ENCODE measurements at places on chromosomes 6 and 20.

- no peak for DNase-seq
These were observed 81.6 kb downstream of the FOXA2 start for GRCh38 chr20:22502731-22503191.

DNA sequence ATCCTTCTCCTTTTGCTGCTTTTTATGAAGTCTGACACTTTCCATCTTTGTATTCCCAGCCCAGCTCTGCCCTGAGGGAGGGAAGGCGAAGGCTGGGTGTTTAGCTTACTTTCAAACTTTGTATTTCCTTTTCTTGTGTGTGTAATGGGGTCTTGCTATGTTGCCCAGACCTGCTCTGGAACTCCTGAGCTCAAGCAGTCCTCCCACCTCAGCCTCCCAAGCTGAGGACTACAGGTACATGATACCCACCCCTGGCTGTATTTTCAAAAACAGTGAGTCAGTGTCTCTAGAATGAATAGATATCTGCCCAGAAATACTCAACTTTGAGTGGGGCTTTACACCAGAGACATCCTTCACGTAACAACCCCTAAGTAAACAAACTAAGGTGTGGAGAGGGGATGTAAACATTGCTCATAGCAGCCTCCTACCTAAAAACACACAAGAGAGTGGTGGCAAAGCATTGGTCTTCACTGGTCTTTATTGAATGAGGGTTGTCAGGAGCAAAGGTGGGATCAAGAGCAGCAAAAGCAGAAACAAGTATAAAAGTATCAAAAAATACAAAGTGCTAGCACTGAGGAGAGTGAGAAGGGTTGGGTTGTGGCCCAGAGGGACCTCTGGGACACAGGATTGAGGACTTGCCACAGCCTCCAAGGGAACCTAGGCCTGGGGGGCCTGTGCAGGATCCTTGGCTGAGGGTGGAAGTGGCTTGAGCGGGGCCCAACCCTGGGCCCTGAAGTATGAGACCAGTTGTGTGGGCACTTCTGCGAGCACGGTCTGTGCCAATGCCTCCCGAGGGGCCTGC is 10.2 kb downstream of the SPAG4 start:
- DNase-seq = no peak

- no peak for DNase-seq
These were observed 397.0 kb downstream of the NKAIN2 start for GRCh38 chr6:124200661-124201060.

GRCh38 chr6:139156551-139156950 is 21.7 kb downstream of the HECA start:
- DNase-seq = no peak

GRCh38 chr6:169587975-169588374 is 113.9 kb downstream of the WDR27 start:
- DNase-seq = no peak

DNA sequence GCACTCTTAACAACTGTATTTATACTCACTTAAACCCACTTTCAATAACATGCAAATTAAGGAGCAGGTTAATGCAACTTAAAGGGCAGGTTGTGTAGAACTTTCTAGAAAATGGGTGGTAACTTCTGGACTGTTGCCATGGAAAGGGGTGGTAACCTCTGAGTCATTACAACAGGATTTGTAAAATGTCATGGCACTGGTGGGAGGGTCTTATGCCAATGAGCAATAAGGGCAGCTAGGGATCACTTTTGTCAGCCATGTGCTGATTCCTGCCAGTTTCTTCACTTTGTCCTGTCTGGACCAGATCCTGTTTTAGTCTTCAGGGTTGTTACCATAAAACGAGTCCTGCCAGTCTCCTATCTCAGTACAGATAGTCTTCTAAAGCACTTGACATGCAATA is 560.5 kb upstream of the PTCHD4 start:
- DNase-seq = no peak

- DNase-seq = no peak
These were observed 487.6 kb downstream of the TFAP2A start for GRCh38 chr6:9927275-9927674.

GRCh38 chr6:74507649-74508048 is 698.2 kb downstream of the COL12A1 start:
- no peak for DNase-seq

DNA sequence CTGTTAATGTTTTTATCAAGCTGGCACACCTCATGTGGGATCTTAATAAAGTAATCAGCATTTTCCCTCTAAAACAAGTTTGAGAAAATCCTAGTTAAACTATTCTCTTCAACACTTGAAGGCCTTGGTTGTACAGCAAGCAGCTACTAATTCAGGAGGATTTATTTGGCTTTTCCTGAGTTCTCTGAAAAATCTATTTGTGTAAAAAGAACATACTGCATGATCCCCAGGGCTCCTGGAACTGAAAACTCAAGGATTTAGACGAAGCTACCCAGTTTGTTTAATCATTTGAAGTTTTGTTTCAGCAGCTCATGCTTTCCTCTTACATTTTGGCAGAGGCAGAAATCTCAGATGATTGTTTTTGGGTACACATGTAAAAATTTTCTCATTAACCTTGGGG is 309.6 kb upstream of the FLRT3 start:
- no peak for DNase-seq

DNA sequence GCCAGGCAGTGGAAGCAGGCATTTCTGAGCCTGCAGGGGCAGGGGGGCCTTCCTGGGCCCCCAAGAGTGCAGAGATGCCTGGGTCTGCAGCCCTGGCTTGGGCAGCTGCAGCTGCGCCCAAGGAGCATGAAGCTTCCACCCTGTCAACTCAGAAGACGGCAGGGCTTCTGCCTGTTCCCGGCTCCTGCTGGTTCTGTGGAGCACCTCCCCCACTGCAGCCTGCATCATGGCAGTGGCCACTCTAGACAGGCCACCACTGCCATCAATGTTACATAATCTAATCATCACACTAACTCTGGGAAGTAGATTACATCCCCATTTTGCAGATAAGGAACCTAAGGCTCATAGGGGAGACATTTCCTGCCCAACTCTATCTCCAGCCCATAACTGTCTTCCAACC is 21.1 kb upstream of the TOP1 start:
- no peak for DNase-seq

- DNase-seq = no peak
These were observed 29.0 kb downstream of the HDGFL1 start for GRCh38 chr6:22598339-22598738.

DNA sequence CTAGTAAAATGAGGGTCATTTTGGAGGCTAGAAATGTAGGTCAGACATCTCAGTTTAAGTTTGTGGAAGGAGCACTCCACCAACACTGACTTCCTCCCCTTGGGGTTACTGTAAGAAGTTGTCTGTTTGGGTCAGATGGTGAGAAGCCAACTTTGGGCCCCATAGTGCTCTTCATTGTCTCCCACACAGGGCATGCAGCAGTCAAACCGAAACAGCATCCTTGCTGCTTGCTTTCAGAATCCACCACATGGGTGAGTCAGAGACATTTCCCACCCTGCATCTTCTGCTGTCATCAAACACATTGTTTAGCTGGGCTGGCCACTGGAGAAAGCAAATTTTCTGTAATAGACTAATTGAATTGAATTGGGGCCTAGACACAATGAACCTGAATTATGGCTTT is 16.8 kb downstream of the IL17F start:
- DNase-seq = no peak

DNA sequence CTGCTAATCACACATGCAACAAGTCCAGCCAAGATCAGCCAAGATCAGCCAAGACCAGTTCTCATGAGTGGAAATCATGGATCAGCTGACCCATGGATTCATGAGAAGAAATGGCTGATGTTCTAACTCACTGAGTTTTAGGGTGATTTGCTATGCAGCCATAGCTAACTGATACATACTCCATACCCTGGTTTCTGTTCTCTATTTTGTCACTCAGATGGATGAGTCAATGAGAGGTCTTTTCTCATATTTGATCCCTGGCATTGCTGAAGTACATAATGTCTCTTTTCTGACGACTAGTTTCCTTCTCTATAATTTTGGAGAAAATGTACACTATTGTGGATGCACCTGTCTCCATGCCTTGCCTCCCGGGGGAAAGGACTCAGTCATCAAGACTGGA is 118.4 kb upstream of the LY86 start:
- no peak for DNase-seq

DNA sequence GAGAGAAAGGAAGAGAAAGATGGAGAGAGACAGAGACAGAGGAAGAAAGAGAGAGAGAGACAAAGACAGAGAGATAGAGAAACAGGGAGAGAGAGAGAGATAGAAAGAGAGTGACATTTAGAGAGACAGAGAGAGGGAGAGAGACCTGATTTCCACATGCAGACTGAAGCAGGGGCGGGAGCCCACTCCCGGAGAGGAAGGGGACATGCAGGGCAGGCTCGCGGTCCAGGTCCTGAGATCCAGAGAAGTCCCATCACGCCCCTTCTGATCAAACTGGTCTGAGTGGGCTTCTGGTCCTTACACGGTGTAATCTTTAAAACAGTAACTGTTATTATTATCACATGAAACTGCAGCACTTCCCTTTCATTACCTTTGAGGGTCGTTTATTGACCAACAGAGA is 62.2 kb downstream of the PHACTR3 start:
- DNase-seq = no peak

DNA sequence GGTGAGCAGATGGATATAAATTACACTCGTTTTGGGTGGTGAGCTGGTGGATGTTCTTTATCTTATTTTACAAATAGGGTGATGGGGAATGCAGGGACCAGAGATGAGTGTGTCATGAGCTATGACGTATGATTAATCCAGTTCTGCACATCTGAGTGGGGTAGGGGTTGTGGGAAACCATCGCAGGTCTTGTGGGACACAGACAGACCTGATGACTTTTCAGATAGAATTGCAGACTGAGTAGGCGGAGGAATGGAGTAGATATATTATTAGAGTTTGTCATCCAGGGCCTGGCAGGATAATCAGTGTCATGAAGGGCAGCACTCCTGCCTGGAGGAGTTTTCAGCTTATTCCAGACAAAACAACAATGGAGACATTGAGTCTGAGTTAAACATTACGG is 12.9 kb upstream of the DSP start:
- no peak for DNase-seq

GRCh38 chr20:38932457-38933120 is 6.4 kb downstream of the FAM83D start:
- DNase-seq = no peak

DNA sequence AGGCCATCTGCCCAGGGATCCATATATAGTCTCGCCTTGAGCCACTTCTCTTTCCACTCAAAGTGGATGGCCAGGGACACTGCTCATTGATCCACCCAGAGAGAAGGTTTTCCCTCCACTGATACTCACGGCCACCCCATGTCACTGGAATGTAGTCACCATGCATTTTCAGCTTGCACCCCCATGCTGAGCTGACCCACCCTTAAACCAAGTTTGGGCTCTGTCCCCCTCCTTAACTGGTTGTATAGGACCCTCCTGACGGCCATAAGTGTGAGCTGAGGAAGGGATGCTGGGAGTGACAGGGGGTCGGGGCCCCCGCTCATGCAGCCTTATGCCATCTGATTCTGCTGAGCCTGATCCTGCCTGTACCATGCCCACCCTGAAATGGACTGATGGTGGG is 25.7 kb downstream of the SUMO4 start:
- DNase-seq = no peak

DNA sequence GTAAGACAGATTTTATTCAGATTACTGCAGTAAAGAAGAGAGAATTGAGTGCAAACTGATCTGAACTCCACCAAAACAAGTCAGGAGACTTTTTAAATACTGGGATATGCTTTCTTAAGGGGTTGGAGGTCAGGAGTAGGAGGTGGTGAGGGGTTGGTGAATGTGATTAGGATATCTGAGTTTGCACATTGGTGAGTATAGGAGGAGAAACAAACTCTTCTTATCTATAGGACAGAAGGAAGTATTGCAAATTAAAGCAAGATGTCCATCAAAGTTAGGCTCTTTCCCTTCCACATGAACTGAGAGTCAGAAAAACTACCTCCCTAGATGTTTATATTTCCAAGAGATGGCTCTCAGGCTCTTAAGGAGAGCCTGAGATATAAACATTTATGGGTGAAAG is 114.6 kb upstream of the HTR1E start:
- DNase-seq = no peak

GRCh38 chr6:68572525-68572924 is 62.6 kb upstream of the ADGRB3 start:
- no peak for DNase-seq

DNA sequence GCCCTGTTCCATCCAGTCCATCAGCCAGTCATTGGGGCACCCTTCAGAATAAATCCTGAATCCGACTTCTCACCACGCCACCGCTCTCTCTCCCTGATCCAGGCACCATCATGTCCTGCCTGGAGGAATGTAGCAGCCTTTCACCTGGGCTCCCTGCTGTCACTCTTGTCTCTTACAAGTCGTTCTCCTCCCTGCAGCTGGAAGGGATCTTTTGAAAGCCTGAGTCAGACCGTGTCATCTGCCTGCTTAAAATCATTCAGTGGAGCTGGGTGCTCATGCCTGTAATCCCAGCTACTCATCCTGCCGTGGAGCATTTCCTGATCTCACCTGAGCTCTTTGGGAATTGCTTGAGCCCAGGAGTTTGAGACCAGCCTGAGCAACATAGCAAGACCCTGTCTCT is 19.2 kb upstream of the KCNG1 start:
- DNase-seq = no peak

DNA sequence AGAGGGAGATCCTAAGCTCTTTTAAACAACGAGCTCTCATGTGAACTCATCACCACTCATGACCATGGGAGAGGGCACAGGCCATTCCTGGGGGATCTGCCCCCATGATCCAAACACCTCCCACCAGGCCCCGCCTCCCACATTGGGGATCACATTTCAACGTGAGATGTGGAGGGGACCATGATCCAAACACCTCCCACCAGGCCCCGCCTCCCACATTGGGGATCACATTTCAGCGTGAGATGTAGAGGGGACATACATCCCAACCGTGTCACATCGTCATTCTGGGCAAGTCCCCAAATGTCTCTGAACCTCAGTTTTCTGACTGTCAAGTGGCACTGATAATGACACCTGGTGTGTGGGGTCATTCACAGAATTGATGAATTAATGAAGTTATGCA is 641.8 kb downstream of the CDH26 start:
- DNase-seq = no peak

DNA sequence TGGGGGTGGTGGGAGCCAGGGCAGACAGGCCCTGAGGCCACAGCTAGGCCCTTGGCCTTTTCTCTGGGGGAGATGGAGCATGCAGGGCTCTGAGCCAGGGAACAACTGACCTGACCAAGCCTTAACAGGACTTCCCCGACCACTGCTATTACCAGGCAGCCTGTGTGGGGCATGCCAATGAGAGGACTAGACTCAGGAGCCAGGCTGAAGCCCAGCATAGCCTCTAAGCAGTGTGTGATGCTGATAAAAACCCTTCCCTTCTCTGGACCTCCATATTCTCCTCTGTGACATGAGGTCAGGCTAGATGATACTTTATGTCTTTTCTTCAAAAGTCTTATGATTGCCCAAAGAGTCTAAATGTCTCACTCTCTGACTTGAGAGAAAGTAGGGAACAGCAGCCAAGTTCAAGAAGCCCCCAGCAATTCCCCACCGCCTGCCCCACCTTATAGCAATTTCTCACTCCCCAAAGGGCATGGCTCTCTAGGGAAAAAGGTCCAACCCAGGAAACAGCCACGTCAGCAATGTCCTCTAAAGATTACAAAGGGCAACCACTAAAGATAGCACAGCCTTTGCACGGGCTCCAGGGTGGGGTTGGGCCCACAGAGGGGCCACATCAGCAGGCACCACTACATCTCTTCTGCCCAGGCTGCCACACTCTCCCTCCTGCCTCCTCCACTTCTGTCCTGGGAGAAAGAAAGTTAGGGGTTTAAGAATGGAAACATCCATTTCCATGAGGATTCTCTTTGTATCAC is 71.3 kb downstream of the TRERF1 start:
- DNase-seq = no peak

Data from stimulated activated CD8-positive, alpha-beta memory T cell treated with anti-CD3 and anti-CD28 coated beads, Interleukin-15, amount 100 ng/mL, for 24 hours (primary cell).